WTC11 (cell line): ENCODE measurements at places on chromosomes 3 and 15.
A peak's percentile ranks its signal among the peaks of the same experiment; 100 is the strongest.

GRCh38 chr3:175573226-175573625 is 714.1 kb downstream of the NAALADL2 start:
- H3K36me3 ChIP-seq, result no peaks in the 10 kb centered on the region; the same call in 1 of the 2 replicates
- no peak overlapping the region for H3K4me3 ChIP-seq
- H3K27ac ChIP-seq, result no peak overlapping the region
- H3K27me3 ChIP-seq, result no peaks in the 10 kb centered on the region
- peaks cover 22% of the 10 kb centered on the region for H3K4me1 ChIP-seq

GRCh38 chr15:99452728-99453636 is 112.8 kb upstream of the MEF2A start:
- no peak overlapping the region for H3K4me3 ChIP-seq
- H3K4me1 ChIP-seq, result peaks cover 10% of the 10 kb centered on the region
- H3K27ac ChIP-seq, result no peak overlapping the region
- H3K27me3 ChIP-seq, result no peaks in the 10 kb centered on the region
- no peaks in the 10 kb centered on the region for H3K36me3 ChIP-seq
- no peak for DNase-seq

GRCh38 chr3:14283092-14283812 is 104.6 kb downstream of the LSM3 start:
- no peak for DNase-seq
- H3K36me3 ChIP-seq, result no peaks in the 10 kb centered on the region
- no peak overlapping the region for H3K27ac ChIP-seq
- H3K27me3 ChIP-seq, result peaks cover 7% of the 10 kb centered on the region; the same call in 1 of the 2 replicates
- peaks cover 62% of the 10 kb centered on the region for H3K4me1 ChIP-seq

DNA sequence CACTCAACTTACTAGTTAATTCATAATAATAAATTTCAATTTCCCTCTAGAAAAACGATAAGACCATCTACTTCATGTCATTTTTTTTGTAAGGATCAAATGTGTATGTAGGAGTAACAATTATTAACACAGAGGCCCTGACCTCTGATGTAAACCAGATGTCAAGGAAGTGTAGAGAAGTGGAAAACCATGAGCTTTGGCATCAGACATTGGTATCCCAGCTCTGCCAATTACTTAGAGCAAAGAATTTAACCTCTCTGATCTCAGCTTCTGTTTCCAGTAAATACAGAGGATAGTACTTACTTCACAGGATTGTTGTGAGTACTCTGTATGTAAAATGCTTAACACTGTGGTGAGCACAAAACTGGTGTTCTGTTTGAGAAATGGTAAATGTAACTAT is 17.5 kb downstream of the AQR start:
- H3K36me3 ChIP-seq, result peaks cover 47% of the 10 kb centered on the region
- H3K27me3 ChIP-seq, result no peaks in the 10 kb centered on the region
- no peak overlapping the region for H3K27ac ChIP-seq
- H3K4me1 ChIP-seq, result no peaks in the 10 kb centered on the region
- no peak for DNase-seq
- H3K4me3 ChIP-seq, result no peak overlapping the region

GRCh38 chr3:162130582-162130981 is 634.0 kb downstream of the OTOL1 start:
- H3K36me3 ChIP-seq, result no peaks in the 10 kb centered on the region
- H3K4me3 ChIP-seq, result no peak overlapping the region
- no peak for DNase-seq
- H3K4me1 ChIP-seq, result peaks cover 4% of the 10 kb centered on the region; the same call in 1 of the 2 replicates
- no peaks in the 10 kb centered on the region for H3K27me3 ChIP-seq

DNA sequence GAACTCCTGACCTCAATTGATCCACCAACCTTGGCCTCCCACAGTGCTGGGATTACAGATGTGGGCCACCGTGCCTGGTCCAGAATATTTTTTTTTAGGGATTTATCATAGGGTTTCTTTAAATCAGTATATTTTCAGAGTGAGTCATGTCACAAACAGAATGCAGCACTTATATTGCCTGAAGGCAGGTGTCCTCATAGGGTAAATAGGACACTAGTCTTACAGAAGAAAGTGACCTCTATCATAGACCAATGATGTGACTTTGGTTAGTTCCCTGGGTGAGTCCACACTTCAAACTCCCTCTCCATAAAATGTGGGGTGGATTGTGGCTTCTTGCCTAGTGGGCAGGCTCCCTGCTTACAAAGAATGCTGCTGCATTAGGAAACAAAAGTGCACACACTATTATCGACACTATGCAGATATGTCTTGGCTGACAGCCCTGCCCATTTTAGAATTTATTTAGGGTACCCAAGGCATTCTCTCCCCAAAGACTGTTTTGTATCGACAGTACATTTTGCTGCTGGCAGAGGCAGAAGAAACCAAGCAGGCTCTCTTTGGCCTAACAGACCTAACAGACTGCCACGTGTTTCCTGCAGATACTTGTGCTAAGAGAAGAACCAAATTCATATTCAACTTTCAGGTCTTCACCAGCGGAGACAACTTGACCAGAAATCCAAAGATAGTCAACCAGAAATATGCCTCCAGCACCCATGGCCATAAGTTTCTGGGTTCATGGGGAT is 125.0 kb downstream of the MOBP start:
- no peak for DNase-seq
- no peaks in the 10 kb centered on the region for H3K4me1 ChIP-seq
- H3K36me3 ChIP-seq, result no peaks in the 10 kb centered on the region

DNA sequence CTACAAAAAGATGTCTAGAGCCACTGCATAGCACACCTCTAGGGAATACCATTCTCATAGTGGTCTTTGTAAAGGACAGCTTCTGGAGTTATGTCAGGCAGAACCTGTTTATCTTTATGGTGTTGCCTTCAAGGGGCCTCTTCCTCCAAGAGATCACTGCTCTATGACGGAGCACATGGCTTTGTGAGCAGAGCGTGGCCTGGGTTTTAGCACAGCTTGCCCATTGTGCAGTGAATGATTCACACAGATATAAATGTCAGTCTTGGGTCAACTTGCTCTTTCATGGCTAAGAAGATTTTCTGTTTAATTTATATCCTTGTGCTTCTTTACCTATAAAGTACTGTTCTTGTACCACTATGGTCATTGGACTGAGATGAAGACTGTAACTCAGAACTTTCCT is 41.5 kb upstream of the RBMS3 start:
- DNase-seq, result no peak
- peaks cover 36% of the 10 kb centered on the region for H3K4me1 ChIP-seq
- H3K36me3 ChIP-seq, result peaks cover 4% of the 10 kb centered on the region; the same call in 1 of the 2 replicates

GRCh38 chr15:40976819-40977218 is 23.5 kb downstream of the CHAC1 start:
- no peak overlapping the region for H3K4me3 ChIP-seq
- H3K27me3 ChIP-seq, result no peaks in the 10 kb centered on the region
- DNase-seq, result no peak
- peaks cover 31% of the 10 kb centered on the region for H3K36me3 ChIP-seq

GRCh38 chr15:34691034-34691433 is 63.8 kb downstream of the GJD2 start:
- peaks cover 9% of the 10 kb centered on the region for H3K4me1 ChIP-seq
- H3K36me3 ChIP-seq, result no peaks in the 10 kb centered on the region
- no peak for DNase-seq
- no peaks in the 10 kb centered on the region; the same call in 1 of the 2 replicates for H3K27me3 ChIP-seq
- H3K4me3 ChIP-seq, result no peak overlapping the region

GRCh38 chr15:68447209-68447608 is 15.2 kb upstream of the ITGA11 start:
- DNase-seq, result no peak
- peaks cover 4% of the 10 kb centered on the region for H3K27me3 ChIP-seq
- no peaks in the 10 kb centered on the region for H3K36me3 ChIP-seq
- no peaks in the 10 kb centered on the region for H3K4me1 ChIP-seq
- no peak overlapping the region for H3K4me3 ChIP-seq

DNA sequence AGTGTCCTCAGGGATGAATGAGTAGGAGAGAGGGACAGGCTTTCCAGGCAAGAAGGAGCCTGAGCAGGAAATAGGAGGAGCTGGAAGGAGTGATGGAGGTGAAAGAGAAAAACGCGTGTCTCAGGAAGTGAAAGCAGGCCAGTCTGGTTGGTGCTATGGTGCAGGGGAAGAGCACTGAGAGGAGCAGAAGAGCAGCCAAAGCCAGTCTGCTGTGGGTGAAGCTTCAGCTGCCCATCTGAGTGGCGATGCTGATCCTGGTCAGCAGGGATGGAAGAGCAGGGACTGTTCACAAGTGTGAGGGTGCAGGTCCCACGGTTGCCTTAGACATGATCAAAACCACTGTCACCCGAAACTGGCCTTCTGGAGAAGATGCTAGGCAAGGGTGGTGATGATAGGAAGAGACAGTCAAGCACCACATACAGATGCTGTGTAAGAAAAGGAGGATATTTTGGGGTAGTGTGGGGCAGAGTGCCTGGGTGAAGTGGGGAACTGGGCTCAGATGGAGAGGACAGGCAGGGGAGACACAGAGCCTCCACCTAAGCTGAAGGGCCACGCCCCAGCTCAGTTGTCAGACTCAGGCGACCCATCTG is 5.5 kb upstream of the KY start:
- no peak for DNase-seq
- peaks cover 60% of the 10 kb centered on the region for H3K27me3 ChIP-seq
- peaks cover 14% of the 10 kb centered on the region for H3K4me1 ChIP-seq

- H3K36me3 ChIP-seq, result no peaks in the 10 kb centered on the region
- DNase-seq, result no peak
Observed at GRCh38 chr3:65901226-65901625, 137.5 kb downstream of the MAGI1 start.

- no peak overlapping the region for H3K4me3 ChIP-seq
- H3K27me3 ChIP-seq, result no peaks in the 10 kb centered on the region
- no peak overlapping the region for H3K27ac ChIP-seq
- H3K36me3 ChIP-seq, result no peaks in the 10 kb centered on the region
Observed at GRCh38 chr3:72938471-72939265, 50.8 kb downstream of the GXYLT2 start.

- DNase-seq, result peak; percentile 15
- H3K27ac ChIP-seq, result no peak overlapping the region
- H3K4me3 ChIP-seq, result no peak overlapping the region; the same call in 1 of the 2 replicates
- peaks cover 2% of the 10 kb centered on the region; the same call in 1 of the 2 replicates for H3K4me1 ChIP-seq
- H3K27me3 ChIP-seq, result no peaks in the 10 kb centered on the region; the same call in 1 of the 2 replicates
Observed at GRCh38 chr3:119891944-119892721, 110.2 kb downstream of the NR1I2 start.

DNA sequence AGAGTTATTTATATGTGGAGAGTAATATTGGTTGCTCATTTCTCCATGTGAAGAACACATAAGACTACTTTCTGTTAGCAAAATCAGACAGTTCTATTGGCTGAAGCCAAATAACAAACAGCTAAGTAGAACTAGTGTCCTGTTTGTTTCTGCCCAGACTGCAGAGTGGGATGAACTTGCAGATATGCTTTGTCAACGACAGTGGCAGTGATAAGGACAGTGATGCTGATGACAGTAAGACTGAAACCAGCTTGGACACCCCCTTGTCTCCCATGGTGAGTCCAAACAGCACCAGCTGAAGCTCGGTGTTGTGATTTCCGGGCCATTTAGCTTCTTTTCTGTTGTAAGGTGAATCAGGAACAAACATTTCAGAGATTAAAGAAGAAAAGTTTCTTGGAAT is 102.6 kb upstream of the IL12A start:
- H3K4me3 ChIP-seq, result no peak overlapping the region
- H3K36me3 ChIP-seq, result no peaks in the 10 kb centered on the region; the same call in 1 of the 2 replicates
- H3K4me1 ChIP-seq, result peaks cover 24% of the 10 kb centered on the region
- DNase-seq, result no peak

- H3K27ac ChIP-seq, result no peak overlapping the region
- peaks cover 3% of the 10 kb centered on the region for H3K4me1 ChIP-seq
- H3K36me3 ChIP-seq, result no peaks in the 10 kb centered on the region
- H3K27me3 ChIP-seq, result no peaks in the 10 kb centered on the region; the same call in 1 of the 2 replicates
- no peak for DNase-seq
Observed at GRCh38 chr3:5006755-5007202, 27.5 kb downstream of the BHLHE40 start.

GRCh38 chr15:70234256-70234905 is 136.7 kb upstream of the TLE3 start:
- H3K4me3 ChIP-seq, result no peak overlapping the region
- H3K36me3 ChIP-seq, result peaks cover 24% of the 10 kb centered on the region
- H3K27me3 ChIP-seq, result peaks cover 6% of the 10 kb centered on the region
- H3K27ac ChIP-seq, result no peak overlapping the region
- no peaks in the 10 kb centered on the region for H3K4me1 ChIP-seq

GRCh38 chr15:58201516-58201915 is 63.3 kb downstream of the AQP9 start:
- no peak overlapping the region for H3K4me3 ChIP-seq
- H3K36me3 ChIP-seq, result no peaks in the 10 kb centered on the region
- no peaks in the 10 kb centered on the region for H3K27me3 ChIP-seq
- no peaks in the 10 kb centered on the region for H3K4me1 ChIP-seq
- no peak for DNase-seq

GRCh38 chr3:140706360-140706759 is 28.5 kb downstream of the TRIM42 start:
- H3K27ac ChIP-seq, result no peak overlapping the region
- H3K4me3 ChIP-seq, result no peak overlapping the region
- H3K27me3 ChIP-seq, result peaks cover 3% of the 10 kb centered on the region

GRCh38 chr3:111993038-111993437 is 5.7 kb upstream of the TAGLN3 start:
- peaks cover 14% of the 10 kb centered on the region for H3K27me3 ChIP-seq
- peaks cover 9% of the 10 kb centered on the region for H3K36me3 ChIP-seq
- no peak overlapping the region for H3K4me3 ChIP-seq
- no peak for DNase-seq
- H3K4me1 ChIP-seq, result peaks cover 4% of the 10 kb centered on the region

DNA sequence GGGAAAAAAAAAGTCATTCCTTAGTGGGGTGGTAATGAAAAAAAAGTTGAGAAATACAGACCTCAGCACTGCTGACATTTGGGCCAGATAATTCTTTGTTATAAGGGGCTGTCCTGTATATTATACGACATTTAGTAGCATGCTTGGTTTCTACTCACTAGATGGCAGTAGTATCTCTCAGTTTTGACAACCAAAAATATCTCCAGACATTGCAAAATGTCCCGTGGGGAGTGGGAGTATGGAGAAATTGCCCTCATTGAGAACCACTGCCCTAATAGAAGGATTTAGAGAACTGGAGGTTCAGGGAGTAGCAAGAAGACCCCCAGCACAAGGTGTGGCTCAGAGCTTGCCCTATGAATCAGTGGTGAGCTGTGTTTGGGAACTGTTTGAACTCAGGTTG is 28.6 kb upstream of the TEX264 start:
- H3K27me3 ChIP-seq, result no peaks in the 10 kb centered on the region
- DNase-seq, result no peak
- H3K4me1 ChIP-seq, result no peaks in the 10 kb centered on the region
- H3K4me3 ChIP-seq, result no peak overlapping the region

GRCh38 chr3:12442654-12443501 is 41.4 kb upstream of the TSEN2 start:
- H3K27ac ChIP-seq, result no peak overlapping the region
- H3K36me3 ChIP-seq, result no peaks in the 10 kb centered on the region
- peaks cover 20% of the 10 kb centered on the region for H3K4me1 ChIP-seq
- H3K27me3 ChIP-seq, result peaks cover 3% of the 10 kb centered on the region
- DNase-seq, result no peak
